ENCODE measurements at places on chromosomes 5 and 9. TPM values are rescaled to one million over a fixed set of nuclear protein-coding genes. Genes with fewer than 3 reads are reported as not detected.

GRCh38 chr5:59354811-59355210 lies 538.7 kb downstream of the PDE4D start:
- no peak for DNase-seq

DNA sequence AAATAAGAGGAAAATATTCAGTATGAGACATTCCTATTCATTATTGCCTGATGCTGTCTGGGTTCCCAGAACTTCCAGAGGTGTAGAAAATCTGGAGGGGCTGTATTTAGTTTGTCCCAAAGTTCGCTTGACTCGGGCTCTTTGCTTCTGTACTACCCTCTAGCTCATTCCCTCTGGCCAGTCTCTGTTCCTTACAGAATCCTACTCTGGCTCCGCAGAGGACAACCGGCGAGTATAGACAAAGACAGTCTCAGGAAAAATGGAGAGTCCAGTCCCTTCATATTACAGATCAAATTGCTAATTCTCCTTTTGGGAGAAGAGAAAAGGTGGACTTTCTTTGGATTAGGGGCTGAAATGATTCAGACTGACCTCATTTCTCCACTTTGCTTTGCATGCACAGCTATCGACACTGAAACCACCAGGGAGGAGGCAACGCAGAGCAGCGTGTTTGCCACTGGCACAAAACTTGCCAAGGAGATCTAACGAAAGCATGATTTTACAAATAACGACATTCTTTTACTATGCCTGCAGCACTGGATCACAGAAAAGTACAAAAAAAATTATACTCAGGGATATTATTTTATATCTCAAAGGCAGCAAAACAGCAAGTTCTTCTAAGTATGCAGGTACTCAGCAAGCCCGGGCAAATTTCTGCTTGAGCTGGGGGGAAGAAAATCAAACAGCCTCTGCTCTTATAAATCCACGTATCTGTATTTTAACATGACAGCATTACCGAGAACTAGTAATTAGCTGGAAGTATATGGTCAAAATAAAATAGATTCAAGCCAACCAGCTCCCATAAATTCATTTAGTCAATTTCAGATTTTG lies 279.7 kb downstream of the NPR3 start:
- no peak for DNase-seq

- DNase-seq, result no peak
Observed at GRCh38 chr5:88226881-88227450, 41.7 kb downstream of the TMEM161B start.

GRCh38 chr9:71681708-71682272 lies 86.5 kb downstream of the CEMIP2 start:
- no peak for DNase-seq

CD74 gene
- total RNA-seq, result not detected

- DNase-seq, result no peak
Observed at GRCh38 chr5:148060881-148061280, 2.9 kb upstream of the SPINK5 start.

- no peak for DNase-seq
Observed at GRCh38 chr5:143181173-143181572, 222.3 kb downstream of the NR3C1 start.

DNA sequence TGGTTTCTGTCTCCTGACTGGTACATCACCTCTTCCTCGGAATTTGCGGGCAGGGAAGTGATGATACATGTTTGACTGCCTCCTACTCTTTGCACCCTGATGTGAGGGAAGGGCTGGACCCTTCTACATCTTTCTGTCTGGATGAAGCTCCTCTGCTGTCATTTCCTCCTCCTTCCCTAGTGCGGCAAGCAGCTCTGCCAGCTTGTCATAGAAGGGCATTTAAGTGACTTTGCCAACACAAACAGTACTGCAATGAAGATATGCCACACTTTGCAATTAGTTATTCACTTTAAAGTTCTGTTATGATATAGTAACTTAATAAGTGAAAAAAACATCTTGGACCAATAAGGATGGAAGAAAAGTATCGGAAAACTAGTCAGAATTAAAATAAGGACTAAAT lies 48.5 kb upstream of the ABL1 start:
- no peak for DNase-seq

DNA sequence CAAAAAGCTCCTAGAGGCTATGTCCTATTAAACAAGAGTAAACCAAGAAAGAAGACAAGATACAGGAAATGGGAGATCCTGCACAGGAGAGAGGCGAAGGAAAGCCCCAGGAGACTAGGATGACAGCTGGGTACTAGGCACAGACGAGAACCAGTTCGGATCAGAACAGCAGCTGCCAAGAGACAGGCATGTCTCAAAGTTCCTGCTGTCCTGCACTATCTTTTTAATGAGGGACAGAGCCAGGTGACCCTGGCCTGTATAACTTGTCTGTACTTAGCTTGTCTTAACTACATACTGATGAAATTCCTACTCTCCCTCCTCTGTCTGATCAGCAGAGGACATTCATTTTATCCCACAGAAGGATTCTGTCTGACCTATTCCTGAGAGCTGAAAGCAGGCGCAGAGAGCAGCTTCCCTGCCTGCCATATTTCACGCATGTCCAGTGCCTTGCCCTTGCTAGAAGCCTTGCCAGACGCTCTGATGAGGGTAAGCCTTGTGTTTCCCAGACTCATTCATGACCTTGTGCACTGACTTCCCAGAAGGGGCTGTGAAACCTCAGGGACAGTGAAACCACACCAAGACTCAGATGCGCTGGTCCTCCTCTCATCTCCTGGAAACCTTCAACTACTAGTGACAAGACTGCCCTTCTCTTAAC lies 24.7 kb downstream of the TSC1 start:
- no peak for DNase-seq

TEX48 gene
- total RNA-seq, result not detected

MSMP gene
- not detected for total RNA-seq

IL9 gene
- total RNA-seq, result not detected

GRCh38 chr5:172690258-172691075 lies 49.4 kb downstream of the NEURL1B start:
- DNase-seq, result no peak

DNA sequence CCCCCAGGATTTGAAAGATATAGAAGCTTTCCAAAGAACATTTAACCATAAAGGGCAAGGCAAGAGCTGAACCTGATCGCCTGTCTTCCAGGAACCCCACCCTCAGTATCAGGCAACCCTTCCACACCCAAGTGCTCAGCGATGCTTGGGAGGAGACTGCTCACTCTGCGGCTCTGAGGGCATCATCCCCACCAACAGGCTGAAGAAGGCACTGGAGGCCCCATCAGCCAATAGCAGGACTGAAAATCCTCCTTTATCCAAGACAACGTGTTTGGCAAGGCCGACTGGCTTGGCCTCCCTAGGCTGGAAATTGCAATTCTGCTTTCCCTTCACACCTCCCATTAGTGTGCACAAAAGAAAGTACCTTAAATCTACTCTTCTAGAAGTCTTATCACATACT lies 1.4 kb upstream of the PPP2CA start:
- peak; percentile 12 for DNase-seq

- no peak for DNase-seq
Observed at GRCh38 chr9:107218829-107219485, 64.1 kb upstream of the RAD23B start.

DNA sequence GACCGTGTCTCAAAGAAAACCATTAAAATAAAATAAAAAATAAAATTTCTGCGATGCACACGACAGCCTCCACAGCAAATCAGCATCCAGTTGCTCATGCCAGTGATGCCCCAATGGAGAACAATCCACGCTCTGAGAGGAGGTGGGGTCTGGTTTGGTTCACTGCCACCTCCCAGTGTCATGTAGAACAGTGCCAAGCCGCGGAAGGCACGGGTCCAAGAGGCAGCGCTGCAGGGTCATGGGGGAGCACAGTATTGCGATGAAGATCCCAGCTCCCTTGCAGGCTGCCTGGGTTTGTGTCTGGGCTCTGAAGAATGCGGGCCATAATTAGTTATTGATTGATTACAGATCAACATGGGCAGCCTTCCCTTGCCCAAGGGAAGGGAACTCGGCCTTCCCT lies 6.1 kb upstream of the CACFD1 start:
- DNase-seq, result peak; percentile 18

CEL gene
- 1.9 TPM for total RNA-seq

DNA sequence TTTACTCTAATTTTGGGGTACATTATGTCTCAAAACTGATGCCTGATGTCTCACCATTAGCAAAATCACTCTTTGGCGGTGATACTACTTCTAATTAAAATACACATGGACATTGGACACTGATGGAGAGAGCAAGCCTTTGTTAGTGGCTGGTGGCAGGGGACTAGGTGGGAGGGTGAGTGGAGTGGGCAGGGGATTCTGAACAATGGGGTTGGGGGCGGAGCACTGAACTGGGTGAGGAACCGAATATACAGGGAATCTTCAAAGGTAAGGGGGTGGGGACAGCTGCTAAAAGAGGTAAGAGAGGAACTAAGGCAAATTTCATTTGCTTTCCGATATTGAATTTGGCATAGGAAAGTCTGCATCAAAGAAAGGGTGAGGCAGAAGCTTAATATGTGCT lies 88.8 kb downstream of the CARTPT start:
- no peak for DNase-seq

DNA sequence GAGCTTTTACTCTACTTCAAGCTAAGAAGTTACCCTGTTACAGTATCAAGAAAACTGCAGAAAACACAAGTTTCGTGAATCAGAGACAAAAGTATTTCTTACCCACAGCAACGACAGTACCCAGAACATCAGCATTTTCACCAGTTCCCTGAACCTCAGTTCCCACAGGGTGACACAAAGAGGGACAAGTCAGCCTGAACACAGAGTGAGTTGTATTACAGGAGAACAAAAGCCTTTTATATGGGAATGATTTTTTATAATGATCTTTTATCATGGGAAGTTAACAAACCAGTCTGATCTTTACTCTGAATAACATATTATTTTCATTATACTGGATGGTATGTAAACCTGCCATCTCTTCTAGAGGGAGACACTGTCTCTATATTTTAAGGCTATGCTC lies 139.0 kb upstream of the ITGA1 start:
- DNase-seq, result no peak

GRCh38 chr9:100167915-100168654 lies 69.0 kb downstream of the INVS start:
- no peak for DNase-seq

DNA sequence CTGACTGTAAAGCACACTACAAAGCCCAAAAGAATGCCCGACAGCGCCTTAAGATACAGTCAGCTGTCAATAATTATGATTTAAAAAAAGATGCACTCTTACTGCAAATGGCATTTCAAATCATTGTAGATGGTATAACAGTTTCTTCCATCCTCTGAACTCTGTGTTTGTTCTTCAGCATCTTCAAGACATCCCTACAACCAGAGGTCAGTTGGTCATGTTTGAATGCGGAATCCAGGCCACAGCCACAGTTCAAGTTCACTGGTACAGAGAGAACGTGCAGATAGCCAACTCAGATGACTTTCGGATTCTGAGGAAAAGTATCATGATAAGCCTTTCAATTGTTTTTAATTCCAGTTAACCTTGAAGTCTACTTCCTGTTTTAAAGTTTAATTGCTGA lies 8.7 kb upstream of the MYOT start:
- no peak for DNase-seq
